ENCODE measurements at places on chromosomes 5 and 9.

DNA sequence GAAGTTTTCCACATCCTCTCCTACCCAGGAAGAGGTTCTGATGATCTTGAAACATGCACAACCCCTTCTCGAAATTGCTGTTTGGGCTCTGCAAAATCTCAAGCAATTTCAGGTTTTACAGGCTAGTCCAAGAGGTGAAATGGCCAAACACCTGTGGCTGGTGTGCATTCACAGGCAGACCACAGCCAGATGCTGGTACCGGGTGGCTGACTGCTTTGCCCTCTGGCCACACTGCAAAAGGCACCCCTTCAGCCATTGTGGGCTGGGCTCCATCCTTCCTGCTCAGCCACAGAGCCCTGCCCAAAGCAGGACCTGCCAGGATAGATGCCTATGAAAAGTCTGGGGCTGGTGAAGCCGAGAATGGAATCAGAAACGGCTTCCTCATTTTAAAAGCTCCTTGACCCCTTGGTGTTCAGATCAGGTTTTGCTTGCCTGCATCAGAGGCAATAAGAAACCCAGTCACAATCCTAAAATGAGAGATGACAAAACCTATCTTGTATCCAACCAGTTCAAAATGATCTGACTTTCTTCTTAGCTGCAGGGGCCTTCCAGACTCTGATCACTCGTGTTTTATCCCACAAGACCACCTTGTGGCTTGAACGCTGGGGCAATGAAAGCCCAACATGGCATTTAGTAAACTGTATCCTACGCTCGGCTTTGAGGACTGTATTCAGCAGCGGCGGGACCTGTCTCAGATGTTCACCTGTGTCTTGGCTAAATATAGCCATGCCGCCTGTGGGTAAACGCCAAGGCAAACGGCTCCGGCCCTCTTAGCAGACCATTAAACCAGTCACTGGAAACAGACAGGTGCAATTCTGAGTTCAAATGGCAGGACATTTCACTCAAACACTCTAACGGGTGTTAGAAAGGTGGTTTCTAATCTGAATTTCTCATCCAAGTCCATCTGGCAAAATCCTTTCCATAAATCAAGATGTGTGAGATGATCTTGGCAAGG, 49.6 kb downstream of the EPB41L4B start:
- DNase-seq: peak; percentile 100

- DNase-seq: no peak
Measured at GRCh38 chr9:128404560-128404959, 16.1 kb upstream of the CERCAM start.

DNA sequence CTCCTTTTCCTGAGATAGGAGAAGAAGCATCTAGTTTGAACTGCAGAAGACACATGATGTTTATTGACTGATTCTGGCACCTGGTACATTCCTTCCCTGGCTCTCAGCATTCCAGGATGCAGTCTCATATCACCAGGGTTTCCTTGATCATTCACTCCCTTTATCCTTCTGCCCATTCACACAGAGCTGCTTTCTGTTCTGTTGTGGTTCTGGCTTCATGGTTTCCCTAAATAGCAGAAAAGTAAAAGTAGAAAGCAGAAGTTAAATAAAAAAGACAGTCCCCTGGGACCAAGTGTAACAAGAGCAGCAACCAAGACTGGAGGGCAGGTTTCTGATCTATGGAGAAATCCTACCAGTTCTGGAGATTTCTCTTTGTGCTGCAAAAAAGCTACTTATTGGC, 3.2 kb downstream of the IFNA8 start:
- no peak for DNase-seq

- DNase-seq: no peak
Measured at GRCh38 chr5:113034182-113034773, 57.7 kb downstream of the DCP2 start.

DNA sequence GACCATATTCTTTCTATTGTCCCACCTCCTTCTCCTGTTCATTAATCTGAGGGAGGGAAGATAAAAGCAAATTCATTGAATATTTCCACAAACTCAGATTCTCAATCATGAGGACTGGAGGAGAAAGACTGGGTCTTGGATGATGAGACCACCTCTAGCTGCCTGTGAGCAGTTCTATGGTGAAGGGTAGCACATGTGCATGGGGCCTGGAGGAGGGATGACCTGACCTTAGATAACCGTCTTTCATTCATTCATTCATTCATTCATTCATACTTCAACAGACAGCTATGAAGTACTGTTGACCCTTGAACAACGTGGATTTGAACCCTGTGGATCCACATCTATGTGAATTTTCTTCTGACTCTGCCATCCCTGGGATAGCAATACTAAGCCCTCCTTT, 68.4 kb downstream of the MED10 start:
- no peak for DNase-seq

- DNase-seq: no peak
Measured at GRCh38 chr5:84275609-84276008, 109.1 kb downstream of the EDIL3 start.
